ENCODE measurements at places on chromosomes 2 and 18.

DNA sequence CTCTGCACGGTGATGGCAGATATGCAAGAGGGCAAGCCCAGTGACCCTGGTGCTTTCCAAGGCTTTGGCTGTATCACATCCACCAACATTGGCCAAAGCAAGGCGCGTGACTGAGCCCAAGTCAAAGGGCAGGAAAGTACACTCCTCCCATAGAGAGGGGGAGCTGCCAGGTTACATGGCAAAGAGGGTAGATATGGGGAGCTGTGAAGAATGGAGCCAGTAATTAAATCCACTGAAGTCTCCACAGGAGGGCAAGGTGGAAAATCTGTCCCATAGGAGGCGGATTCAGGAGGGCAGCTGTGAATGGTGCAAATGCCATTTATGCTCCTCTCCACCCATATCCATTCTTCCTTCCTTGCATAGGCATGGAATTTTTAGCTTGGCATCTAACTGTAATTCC is 44.6 kb upstream of the THOC1 start:
- DNase-seq: no peak

DNA sequence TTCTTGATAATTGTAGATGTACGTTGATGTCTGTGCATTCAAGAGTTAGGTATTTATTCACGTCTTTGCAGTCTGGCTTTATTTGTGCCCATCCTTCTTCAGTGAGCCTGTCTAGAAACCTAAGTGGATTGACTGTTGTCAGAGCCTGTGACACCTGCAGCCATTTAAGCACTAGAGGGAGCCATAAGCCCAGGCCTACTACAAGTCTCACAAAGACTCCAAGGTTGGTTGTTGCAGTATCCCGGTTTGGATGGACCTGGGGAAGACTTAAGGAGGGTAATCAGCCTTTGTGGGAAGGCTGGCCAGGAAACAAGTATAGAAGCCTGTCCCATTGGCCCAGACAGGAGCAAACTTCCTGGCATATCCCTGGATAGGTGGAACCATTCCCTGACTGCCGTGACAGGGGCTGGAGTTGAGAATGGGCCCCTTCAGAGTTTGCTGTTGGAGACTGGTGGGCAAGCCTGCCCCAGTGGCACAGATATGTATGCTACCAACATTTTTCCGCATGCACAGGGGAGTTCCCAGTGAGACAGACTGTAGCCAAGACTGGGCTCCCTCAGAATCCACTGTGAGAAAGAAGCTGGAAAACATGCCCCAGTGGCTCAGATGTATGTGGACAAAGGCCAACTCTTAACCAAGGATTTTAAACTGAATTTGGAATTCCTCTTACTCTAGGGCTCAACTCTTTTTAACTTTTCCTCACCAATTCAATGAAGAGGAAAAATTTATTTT is 9.3 kb upstream of the LRRC30 start:
- no peak for DNase-seq

DNA sequence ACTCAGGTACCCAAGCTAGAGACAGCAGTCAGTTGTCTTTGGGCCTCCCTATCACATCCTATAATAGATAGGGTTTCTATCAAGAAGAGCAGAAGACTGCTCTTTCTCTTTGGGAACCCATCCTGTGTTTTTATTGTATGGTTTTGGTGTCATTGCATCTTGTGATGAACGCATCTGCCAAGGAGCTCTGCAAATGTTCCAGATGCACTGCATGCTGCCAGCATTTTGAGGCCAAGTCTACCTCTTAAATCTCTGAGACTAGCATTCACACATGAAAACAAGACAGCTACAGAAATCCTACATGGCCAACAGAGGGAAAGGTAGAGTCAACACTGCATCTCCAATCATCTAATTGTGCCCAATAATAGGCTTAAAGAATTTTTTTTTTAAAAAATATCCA is 14.0 kb downstream of the SEMA4F start:
- no peak for DNase-seq

DNA sequence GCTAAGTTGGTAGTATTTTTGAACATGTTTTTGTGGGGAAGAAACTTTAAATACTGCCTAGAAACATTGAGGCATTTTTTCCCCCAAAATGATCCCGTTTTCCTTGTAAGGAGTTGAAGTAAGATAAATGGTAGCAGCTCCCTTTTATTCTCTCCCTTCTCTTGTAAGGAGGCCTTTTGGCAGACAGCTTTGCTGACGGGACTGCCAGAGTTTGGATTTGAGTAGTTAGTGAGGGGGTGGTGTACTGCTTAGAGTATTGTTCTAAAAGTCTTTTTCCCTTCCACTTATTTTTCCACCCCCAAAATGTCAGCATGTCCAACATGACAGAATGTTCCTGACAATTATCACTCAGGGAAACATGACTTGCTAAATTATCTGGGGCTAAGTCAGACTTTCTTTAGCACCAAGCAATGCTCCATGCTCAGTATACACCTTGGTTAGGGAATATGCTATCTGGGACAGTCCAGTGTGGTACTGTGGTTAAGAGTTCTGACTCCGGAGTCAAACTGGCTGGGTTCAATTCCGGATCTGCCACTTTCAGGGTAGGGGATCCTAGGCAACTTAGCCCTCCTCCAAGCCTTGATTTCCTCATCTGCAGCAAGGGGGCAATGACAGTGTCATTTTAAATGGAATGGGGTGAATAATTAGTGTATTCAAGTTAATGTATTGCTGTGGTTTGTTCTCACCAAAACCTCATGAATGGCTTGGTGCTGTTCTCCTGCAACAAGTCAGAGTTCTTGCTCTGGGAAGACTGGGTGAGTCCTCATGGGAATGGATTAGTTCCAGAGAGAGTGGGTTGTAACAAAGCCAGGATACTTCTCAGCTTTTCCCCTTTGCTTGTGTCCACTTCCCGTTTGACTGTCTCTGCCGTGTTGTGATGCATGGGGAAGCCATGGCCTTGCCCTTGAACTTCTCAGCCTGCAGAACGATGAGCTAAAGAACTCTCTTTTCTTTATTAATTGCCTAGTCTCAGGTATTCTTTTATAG is 116.2 kb downstream of the TANC1 start:
- DNase-seq: no peak

DNA sequence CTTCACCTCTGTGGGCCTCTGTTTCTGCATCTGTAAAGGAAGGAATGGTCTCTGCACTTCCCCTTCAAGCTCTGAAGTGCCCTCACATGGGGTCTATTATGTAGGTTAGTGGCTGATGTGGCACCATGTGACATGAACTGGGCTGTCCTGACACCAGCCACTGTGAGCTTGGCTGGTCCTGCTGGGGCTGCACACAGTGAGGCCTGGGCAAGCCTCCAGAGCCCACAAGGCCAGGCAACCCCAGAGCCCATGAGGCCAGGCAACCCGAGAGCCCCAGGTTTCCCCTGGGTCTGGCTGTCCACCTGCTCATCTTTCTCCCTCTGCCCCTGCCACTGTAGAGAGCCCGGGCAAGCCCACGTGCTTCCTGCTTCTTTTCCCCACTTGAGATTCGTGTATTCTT is 150.1 kb upstream of the SMAD2 start:
- DNase-seq: no peak

GRCh38 chr2:36892805-36893204 is 73.5 kb downstream of the STRN start:
- DNase-seq: no peak

DNA sequence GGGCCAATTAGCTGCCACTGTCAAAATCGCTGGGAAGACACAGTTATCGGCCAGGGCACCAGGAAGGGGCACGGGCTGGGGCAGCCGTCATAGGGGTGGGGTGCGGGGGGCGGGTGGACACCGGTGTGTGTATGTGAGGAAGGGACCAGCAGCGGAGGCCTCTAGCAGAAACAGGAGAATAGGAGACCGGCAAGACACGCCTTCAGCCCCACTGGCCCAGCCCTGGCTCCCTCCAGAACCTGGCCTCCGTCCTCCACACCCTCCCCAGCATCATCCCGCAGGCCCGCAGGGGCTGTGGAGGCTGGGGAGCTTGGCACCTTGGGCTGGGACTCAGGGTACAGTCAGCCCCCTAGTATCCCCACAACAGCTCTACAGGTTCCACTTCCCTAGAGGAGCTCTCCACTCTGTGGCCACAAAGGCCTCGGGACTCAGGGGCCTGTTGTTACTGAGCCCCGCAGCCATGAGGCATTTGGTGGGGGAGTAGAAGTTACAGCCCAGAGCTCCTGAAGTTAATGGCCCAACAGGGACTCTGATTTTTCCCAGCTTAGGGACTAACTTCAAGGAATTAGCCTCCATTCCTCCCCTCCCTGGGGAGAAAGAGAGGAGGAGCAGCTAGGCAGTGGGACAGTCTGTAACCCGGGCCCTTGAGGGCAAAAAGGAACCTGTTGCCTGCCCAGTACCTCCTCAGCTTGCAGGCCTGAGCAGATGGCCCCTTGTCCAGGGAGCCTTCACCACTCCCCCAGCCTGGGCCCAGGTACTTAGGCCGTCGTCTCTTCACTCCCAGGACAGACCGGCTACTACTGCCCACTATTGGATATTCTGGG is 19.9 kb downstream of the SH2D6 start:
- DNase-seq: no peak

- DNase-seq: no peak
These were observed 20.4 kb upstream of the TMEM247 start for GRCh38 chr2:46458763-46459500.

GRCh38 chr2:146108993-146109392 is 1589.1 kb upstream of the ZEB2 start:
- DNase-seq: no peak

DNA sequence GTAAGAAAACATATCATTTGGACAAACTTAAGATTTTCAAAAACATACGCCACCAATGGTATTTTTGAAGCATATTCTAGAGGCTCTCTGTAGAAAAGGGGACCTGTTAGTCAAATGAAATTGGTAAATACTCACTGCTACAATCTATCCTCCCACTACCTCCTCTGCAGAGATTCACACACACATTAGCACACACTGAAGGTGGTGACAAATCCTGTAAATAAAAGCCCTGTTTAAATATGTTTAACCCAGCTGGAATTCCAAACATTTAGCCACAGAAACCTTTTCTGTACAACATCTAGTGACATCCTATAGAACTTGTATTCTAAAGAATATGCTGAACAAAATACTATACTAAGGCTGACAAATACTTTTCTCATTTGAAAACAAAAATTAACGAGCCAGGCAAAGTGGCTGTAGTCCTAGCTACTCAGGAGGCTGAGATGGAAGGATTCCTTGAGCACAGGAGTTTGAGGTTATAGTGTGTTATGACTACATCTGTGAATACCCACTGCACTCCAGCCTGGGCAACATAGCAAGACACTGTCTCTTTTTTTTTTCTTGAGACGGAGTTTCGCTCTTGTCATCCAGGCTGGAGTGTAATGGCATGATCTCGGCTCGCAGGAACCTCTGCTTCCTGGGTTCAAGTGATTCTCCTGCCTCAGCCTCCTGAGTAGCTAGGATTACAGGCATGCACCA is 25.9 kb downstream of the ALS2 start:
- no peak for DNase-seq

DNA sequence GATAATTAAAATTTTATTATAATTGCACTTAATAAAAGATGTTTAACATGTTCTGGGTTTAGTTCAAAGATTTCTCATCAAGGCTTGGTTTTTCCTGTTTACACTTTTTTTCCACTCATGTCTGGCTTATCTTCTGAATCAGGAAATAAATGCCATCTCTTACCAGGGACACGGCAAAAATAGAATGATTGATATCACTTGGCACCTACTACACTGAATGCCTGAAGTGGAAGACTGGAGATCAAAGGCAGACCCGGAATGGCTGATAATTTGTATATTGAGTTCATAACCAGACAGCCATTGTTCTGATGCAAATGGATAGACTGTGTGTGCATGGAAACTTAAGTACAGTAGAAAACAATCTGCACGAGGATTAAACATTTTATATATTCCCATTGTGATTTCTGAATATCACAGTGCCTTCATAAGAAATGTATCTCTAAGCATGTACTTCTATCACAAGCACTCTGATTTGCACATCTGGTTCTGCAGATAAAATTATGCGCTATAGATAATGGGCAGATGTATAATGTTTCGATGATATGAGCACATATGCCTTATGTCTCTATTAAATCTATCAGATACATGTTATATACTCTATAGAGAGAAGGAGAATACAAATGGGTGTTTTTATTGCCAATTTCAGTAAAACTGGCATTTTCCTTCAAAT is 304.8 kb downstream of the RND3 start:
- DNase-seq: no peak

DNA sequence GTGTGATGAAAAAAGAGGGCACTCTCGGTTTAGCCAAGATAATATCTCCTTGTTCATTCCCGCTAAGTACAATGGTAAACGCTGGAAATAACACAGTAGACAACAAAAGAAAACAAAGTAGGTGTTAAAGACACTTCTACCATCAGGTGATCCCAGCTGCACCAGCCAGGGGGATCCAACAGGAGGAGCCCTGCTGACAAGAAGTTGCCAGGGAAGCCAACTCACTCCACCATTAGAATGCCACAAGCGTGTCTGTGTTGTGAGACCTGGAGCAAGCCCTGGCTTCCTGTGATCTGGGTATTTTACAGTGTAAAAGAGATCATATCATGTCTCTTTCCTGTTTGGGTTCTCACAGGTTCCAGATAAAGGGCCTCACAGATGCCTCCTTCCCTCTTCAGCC is 117.0 kb downstream of the GRB14 start:
- DNase-seq: no peak

GRCh38 chr2:20573620-20574422 is 77.1 kb downstream of the HS1BP3 start:
- no peak for DNase-seq

DNA sequence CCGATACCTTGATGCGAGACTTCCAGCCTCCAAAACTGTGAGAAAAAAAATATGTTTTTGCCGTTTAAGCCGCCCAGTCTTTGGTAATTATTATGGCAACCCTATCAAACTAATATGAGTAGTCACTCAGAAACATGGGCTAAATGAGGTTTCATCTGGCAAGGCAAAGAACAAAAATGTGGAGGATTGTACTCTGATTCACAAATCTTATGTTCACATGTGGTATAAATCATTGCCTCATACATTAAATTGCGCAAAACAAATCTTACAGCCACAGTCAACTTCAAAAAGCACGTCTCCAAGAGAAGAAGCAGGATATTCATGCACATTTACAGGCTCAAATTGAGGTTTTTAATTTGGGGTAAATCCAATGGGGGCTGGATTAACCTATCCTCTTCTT is 1435.4 kb upstream of the LRRTM1 start:
- DNase-seq: no peak

DNA sequence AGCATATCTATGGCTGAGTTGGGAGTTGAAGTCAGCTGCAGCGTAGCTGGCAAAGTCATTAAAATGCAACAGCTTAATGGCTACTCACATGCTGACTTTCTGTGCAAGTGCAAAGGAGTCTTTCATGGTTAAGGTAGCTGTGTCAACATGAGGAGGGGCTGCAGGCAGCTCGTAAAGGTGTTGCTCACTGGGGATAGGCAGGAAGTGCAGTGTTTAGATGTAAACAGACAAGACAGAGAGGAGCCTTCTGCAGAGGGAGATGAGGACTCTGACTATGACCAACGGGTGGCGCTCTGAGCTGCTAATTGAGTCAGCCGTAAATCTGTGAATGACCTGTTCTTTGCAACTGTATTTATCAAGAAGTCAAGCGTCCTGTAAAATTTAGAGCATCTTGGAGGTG is 22.3 kb upstream of the CAVIN2 start:
- no peak for DNase-seq

DNA sequence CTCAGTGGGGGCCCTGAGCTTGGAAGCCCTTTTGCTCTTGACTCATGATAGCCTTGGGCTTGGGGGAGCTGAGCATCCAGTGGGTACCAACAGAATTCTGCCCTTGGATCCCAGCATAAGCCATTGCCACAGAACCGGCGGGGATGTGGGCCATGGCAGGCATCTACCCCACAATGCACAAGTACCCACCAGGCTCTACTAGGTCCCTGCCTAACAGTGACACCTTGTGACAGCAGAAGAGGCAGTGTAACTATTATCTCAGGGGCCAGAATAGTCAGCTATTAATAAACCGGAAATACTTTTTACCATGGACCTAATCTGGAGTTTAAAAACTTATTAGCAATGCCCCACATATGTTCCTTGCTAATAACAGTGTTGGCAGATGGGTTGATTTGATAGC is 397.2 kb downstream of the TMEM182 start:
- DNase-seq: no peak

Measured in activated T-helper 1 cell treated with anti-CD3 and anti-CD28 coated beads, Interleukin-2, amount 50 U/mL, for 16 hours (primary cell).